Activated T-helper 1 cell treated with Interleukin-2 at 50 U/mL for 16 hours (primary cell): ENCODE measurements at places on chromosomes 4 and X.

- no peak for DNase-seq
Measured at GRCh38 chrX:27976284-27976683, 5.0 kb downstream of the DCAF8L1 start.

DNA sequence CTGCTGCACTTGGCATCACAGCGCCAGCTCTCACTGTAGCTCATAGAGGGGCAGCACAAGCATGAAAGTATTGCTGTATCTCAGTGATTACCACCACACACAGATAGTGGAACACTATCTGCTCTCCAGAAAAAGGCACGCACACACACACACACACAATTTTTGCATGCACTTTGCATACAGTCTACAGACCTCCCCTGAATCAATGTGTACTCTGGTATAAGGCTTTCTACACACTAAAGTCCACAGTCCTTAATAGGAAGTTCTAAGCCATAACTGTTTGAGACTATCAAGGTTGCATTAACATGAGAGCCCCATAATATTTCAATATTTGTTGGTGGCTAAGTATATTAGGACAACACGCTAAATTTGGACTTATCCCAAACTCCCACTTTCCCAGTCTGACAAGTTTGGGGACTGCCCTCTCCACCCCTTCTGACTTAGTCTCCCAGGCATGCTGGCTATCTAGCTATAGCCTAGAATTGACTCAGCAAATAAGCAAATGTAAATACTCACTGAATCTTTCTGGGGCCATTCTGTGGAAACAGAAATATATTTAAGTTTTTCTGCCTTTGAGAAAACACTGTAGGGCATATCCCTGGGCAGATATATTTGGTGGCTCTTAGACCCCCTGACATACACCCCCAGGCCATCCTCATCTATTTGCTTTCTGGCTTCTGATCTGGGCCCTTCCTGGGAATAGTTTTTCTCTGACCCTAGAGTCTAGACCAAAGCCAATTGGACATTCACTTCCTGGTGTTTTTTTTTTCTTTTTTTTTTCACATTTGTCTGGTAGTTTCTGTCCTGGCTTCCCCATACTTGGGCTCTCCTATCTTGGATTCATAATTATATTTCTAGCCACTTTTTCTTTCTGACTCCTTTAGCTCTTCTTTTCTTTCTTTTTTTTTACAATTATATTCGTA lies 36.4 kb upstream of the CT47C1 start:
- DNase-seq = no peak

- DNase-seq = no peak
Measured at GRCh38 chr4:163474027-163474426, 473 bp upstream of the TKTL2 start.

DNA sequence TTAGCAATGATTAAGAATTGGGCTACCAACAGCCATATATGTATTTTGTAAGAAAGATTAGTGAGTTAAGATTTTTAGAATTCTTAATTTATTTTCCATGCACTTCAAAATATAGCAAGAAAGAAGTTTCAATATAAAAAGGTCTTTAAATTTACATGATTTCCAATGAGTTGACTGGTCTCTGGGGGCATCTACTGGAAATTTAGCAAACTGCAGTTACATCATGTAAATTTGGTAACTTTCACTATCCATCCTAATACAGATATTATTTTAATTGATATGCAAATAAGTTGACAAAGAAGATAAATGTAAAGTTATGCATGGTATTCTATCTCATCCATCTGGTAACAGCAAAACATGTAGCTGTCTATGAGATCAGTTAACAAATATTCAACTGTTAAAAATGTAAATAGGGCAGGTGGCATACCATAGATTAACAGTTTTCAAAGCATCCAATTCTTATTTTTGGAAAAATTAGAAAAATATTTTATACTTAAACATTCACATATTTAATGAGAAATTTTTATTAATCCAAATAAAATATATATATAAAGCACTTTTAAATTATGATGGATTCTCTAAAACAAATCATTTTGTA lies 29.1 kb downstream of the TTC29 start:
- DNase-seq = no peak

DNA sequence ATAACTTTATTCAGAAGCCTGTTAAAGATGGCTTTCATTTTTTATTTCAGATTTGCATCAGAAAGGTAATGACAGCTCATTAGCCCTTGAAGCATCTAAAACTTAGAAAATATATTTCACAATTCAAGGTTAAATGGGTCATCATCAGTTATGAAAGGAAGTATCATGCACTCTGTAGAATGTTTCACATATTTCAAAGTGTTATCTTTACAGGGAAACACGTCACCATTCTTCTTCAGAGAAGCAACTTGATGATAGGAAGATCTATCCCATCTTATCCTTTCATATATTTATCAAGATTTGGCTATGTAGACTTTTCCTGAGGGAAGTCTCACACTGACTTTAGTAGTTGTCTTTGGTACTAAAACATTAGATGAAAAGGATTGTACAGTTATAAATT lies 277.8 kb downstream of the TENM3 start:
- DNase-seq = no peak

GRCh38 chr4:22512306-22512705 lies 3.6 kb downstream of the ADGRA3 start:
- DNase-seq = no peak

DNA sequence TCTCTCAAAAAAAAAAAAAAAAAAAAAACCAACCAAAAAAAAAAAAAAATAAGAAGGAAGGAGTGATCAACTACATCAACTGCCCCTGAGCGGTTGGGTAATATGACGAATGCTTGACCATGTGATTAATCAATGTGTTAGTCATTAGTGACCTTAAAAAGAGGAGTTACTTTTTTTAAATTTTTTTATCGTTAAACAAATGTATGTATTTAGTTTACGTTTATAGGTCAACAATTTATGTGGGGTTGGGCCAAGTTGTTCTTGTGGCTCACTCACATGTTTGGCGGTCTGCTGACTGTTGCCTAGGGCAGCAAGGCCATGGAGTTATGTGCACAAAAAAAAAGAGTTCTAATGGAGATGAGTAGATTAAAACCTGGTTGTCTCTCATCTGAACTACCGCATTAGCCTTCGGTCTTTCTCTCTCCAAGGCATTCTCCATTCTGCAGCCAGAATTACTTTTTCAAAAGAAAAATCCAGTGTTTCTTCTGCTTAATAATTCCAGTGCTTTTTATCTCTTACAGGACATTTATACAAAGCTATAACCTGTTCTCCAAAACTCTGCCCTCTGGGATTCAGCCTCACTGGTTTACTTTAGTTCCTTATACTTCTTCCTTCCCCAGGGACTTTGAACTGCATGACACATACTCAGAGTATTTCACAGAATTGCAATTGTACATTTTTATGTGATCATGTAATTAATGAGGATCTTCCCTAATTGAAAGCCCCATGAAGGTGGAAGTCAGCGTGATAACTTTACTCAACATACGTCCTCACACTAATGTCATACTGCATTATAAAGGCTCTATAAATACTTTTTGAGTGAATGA lies 505.5 kb downstream of the ANKRD50 start:
- DNase-seq = no peak

GRCh38 chrX:28189011-28189410 lies 207.8 kb upstream of the DCAF8L1 start:
- DNase-seq = no peak

- no peak for DNase-seq
Measured at GRCh38 chr4:36164900-36165630, 79.2 kb downstream of the ARAP2 start.

DNA sequence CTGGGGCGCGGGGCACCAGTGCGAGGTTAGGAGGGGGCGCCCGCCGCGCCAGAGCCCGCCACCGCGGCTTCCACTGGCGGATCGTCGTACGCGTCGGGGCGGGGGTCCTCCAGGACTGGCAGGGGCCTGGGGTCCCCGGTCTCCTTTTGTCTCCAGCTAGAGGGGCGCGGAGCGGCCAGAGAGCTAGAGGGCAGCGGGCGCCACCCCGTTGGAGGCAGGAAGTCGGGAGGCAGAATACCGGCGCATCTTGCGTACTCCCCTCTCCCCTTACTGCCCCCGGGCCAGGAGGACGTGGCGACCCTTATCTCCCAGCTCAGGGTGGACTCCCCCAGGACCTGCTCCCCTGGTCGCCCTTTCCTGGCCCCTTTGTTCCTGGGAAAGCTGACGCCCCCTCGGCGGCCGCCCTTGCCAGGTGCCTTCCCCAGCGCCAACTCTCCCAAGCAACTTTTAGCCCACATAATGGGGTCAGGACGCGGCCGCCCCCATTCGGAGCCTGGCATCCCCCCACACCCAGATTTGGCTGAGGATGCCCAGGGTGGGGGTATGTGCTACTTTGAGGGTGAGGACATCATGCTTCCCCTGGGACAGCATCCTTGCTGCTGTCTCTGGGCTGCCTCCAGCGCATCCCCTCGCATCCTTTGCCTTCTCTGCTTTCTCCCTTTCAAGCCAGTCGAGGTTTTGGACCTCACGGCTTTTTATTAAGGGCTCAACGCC lies 933 bp downstream of the CNKSR2 start:
- no peak for DNase-seq

DNA sequence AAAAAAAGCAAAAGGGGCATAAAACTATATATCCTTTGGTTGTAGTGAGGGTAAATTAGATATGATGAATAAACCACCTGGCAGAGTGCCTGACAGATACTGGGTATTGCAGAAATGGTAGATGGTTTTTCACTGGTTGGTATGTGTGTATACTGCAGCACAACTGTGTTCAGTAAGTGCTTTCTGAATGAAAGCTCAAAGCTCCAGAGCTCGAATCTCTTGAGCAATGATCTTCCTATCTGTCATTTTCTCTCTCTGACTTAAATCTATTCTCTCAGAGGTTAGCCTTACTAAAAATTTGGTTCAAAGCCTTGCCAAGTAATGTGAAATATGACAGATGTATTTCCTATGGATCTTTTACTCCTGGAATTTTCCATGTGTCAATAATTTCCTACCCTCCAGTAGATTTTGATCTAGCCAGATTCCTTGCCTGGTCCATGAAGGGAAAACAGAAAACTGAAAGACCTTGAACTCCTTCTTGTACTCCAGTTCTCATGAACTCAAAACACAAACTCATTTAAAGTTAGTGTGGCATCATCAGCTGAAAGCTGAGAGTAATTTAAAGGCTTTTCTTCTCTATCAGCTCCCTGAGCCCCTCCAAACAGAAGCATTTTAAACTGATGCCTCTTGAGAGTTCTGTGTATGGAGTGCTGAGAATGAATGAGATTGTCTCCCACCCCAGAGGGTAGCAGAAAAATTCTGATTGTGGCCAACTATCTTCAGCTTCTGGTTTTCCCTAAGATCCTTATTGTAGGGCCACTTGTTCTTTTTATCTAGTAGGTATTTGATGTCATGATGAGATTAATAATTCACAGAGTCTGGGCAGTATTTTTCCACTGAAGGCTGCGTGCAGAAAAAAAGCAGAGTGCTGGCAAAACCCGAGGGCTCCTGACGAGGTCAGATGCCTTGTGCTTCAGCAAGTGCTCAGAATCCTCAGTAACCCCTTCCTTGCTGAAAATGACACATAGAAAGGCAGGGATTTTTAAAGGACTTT lies 363.4 kb upstream of the BOD1L1 start:
- DNase-seq = no peak
